ENCODE measurements at places on chromosomes 11 and 22.
A peak's percentile ranks its signal among the peaks of the same experiment; 100 is the strongest.

DNA sequence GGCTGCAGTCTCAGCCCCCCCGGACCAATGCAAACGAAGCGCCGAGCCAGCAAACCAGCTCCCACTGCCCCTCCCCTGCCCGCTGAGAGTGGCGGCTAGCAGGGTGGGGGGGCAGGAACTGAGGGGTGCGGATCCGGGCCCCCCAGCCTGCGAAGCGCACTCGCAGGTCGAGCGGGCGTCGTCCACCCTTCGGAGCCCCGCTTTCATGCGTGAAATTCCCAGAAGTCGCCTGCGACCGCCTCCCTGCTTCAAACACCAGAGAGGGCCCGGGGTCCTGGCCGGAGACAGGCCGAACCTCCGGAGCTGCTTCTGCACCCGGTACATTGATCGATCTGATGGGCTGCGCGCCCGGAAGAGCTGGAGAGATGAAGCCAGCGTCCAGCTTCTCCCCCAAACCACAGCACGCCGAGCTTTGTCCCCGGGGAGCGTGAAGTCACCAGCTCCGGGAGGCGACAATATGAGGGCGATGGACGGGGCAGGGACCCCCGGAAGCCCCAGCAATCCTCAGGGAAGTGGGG lies 646 bp upstream of the PATZ1 start:
- DNase-seq, result peak; percentile 64

- no peak for DNase-seq
Observed at GRCh38 chr11:21564095-21564494, 628.8 kb upstream of the ANO5 start.

- DNase-seq, result no peak
Observed at GRCh38 chr11:115123641-115124040, 380.6 kb downstream of the CADM1 start.

GRCh38 chr11:68683121-68683520 lies 1.2 kb upstream of the GAL start:
- no peak for DNase-seq

- no peak for DNase-seq
Observed at GRCh38 chr11:123313262-123313661, 116.8 kb upstream of the GRAMD1B start.

DNA sequence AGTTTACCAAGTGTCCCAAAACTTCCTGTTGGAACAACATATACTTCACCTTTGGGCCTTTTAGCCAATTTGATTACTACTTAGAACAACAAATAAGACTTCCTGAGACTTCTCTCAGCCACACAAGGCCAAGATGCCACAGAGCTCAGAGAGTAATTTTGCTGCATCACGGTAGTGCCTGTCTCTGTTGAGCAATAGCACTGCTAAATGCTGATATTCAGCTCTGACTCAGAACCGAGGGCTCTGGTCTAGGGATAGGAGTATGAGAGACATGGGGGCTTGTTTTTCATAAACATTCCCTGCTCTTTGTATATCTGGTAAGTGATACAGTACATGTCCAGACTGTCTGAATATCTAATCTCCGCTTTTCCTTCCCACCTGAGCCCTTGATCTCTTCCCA lies 260.4 kb upstream of the ARHGAP20 start:
- DNase-seq, result no peak

DNA sequence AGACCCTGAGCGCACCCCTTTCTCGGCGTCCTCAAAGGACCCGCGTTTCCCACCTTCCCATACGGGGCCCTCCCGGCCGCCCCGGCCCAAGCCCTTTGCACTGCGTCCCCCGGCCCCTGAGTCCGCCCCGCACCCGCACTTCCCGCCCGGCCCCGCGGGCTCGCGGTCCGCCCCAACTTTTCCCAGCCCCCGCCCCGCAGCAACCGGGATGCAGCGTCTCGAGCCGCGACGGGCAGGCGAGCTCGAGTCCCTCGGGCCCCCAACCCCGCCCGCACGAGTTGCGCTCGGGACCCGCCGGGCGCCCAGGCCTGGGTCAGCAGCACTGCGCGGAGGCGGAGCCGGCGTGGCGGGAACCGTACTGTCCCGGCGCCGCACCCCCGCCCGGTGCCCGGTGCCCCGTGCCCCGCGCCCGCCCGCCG lies 371 bp downstream of the SMCO4 start:
- DNase-seq, result no peak

GRCh38 chr11:12248330-12248729 lies 129.0 kb upstream of the PARVA start:
- DNase-seq, result no peak

- DNase-seq, result no peak
Observed at GRCh38 chr11:72257570-72257969, 13.6 kb upstream of the PHOX2A start.

GRCh38 chr11:85806876-85807275 lies 4.1 kb downstream of the SYTL2 start:
- DNase-seq, result no peak

- peak; percentile 35 for DNase-seq
Observed at GRCh38 chr11:121389651-121390050, 62.5 kb upstream of the SORL1 start.

GRCh38 chr11:1963864-1964263 lies 16.7 kb downstream of the MRPL23 start:
- no peak for DNase-seq

GRCh38 chr22:29765905-29766631 lies 739 bp downstream of the ZMAT5 start:
- DNase-seq, result no peak

DNA sequence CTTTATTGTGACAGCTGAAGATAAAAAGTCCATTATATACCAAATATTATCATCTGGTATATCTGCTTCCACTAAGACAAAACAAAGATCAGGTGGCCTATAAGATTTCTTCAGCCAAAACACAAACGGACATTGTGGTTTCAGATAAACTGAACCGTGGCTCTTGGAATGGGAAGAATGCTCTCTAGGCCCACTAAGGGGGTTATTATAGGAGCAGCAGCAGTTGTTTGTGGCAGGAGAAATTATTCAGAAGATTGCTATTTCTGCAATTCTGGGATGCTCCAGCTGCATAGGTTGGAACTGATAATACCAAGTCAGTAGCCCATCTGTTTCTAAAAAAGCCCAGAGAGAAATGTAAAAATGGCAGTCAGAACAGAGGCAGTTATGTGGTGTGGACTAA lies 145.3 kb downstream of the NCAM1 start:
- DNase-seq, result no peak

- DNase-seq, result no peak
Observed at GRCh38 chr22:26702906-26703830, 45.8 kb downstream of the MIAT start.

- DNase-seq, result no peak
Observed at GRCh38 chr22:27224485-27225374, 567.3 kb downstream of the MIAT start.

- DNase-seq, result no peak
Observed at GRCh38 chr11:132943357-132943705, 589.0 kb downstream of the OPCML start.

DNA sequence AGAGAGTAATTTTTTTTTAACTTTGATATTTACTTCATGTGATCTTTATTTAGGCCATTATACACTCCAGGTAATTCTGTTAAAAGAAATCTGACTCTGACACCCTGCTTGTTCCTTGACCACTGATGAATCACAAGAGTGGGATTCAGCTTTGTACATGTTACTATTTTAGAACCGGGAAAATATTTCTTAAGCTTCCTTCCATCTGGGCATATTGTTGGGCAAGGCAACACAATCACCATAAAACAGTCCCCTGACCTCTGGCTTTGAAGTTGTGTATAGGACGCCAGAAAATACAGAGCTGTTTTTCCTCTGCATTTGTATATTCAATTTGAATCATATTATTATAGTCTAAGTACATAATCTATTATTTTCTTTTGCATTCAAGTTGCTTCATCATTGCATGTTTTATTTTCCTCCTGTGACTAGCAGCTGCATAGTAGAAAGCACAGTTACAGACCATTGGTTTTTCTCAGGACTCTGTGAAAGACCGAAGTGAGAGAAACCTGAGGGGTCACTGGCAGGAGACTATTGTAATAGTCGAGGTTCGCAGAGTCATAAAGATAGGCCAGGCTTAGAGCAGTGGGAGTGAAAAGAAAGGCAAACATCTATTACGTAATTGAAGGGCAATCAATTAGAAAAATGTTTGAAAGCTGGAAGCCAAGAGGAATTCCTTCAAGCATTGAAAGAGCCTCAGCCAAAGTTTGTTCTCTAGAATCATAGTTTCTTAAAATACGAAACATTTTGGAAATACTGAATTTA lies 51.8 kb upstream of the SLC36A4 start:
- no peak for DNase-seq

GRCh38 chr11:35404388-35404775 lies 15.0 kb downstream of the SLC1A2 start:
- DNase-seq, result no peak

GRCh38 chr22:30649430-30650007 lies 13.9 kb downstream of the SLC35E4 start:
- DNase-seq, result no peak

GRCh38 chr11:12088531-12088930 lies 21.9 kb upstream of the MICAL2 start:
- no peak for DNase-seq

- DNase-seq, result no peak
Observed at GRCh38 chr11:98732947-98733346, 287.8 kb upstream of the CNTN5 start.

GRCh38 chr11:106998916-106999188 lies 19.4 kb downstream of the GUCY1A2 start:
- DNase-seq, result no peak

DNA sequence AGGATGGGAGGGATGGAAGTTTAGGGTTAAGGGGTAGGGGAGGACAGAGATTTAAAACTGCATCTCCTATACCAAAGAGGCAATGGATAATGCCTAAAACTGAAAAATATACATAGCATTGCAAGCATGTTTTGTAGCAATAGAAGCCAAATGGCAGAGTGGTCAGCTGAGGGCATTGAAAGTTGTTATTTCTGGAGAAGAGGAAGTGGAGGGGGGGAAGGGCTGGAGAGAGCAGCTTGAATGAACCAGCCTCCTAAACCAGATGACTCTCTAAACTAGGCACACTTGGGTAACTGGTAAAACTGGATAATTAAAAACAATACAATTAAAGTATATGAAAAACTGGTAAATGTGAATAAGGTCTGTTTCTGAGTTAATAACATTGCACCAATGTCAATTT lies 70.3 kb upstream of the TP53I11 start:
- DNase-seq, result no peak

DNA sequence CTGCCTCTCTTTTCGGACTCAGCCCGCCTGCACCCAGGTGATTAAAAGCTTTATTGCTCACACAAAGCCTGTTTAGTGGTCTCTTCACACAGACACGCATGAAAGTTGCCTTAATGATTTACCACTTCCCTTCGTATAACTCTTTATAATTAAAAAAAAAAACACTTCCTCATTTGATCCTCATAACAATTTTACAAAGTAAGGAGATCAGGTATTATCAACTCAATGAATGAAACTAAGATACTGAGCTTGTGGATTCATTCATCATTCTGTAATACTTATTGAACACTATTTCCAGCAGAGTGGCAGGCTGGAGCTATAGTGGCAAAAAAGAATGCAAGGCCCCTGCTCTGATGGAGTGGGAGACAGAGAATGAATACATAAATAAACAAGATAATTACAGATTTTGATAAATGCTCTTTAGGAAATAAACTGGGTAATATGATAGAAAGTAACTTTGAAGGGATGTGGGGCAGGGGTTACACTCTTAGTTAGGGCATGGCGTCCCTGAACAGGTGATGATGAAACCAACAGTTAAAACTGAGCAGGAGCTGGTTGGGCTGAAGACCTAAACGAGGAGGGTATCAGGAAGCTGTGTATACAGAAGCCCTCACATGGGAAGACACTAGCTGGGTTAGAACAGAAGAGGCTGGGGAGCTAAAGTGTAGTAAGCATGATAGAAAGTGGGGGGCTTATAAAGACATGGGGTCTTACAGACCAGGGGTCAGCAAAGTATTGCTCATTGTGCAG lies 5.4 kb upstream of the CRTAM start:
- DNase-seq, result no peak

DNA sequence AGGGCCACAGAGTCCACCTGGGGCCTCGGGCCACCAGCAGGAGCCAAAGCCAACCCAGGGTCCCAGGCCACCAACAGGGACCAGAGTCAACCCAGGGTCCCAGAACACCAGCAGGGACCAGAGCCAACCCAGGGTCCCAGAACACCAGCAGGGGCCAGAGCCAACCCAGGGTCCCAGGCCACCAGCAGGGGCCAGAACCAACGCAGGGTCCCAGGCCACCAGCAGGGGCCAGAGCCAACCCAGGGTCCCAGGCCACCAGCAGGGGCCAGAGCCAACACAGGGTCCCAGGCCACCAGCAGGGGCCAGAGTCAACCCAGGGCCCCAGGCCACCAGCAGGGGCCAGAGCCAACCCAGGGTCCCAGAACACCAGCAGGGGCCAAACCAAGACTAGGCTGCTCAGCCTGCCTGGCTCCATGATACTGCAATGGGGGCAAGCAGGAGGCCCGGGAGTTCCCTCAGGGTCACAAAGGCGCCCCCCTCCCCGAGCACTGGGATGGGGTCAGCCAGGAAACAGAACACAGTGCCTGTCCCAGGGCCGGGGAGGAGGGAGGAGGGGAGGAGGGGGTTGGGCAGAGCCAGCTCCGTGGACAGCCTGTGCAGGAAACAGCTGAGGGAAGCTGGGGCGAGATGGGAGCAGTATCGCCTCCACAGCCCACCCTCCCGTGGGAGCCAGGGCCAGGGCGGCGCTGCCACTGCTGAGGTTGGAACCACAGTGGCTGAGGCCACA lies 62.0 kb upstream of the PRR5 start:
- peak; percentile 17 for DNase-seq

DNA sequence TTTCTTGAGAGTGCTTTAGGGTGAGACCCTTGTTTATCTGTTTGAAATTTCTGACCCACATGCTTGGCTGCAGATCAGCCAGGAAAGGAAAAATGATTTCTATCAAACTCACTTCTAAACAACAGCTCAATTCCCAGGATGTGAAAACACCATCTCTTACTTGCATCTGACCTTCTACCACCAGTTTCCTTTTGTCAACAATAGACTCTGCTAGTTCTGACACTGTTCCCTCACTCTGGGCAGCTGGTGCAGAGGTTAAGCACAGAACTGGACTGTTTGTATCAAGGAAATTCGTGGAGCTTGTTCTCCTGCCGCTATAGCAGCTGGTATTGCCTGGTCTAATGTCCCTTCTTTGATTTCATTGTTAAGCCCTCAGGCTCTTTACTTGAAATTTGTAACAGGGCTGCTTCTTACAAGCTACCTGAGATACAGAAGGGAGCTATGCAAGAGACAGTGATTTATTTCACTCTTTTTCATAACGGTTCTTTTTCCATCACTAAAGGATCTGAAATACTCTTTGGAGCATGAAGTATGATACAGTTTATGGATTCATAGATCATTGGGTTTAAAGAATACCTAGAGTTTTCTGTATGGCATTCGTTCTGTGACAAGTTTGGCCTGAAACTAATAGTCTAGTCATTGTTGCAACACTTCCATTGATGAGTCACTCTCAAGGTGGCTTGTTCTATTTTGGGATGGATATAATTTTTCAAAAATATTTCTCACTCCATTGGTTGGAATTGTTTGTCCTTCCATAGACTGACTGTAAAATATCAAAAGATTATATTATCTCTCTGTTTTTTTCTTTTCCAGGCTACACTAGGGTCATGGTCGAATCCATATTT lies 178.2 kb upstream of the ZC3H12C start:
- no peak for DNase-seq

DNA sequence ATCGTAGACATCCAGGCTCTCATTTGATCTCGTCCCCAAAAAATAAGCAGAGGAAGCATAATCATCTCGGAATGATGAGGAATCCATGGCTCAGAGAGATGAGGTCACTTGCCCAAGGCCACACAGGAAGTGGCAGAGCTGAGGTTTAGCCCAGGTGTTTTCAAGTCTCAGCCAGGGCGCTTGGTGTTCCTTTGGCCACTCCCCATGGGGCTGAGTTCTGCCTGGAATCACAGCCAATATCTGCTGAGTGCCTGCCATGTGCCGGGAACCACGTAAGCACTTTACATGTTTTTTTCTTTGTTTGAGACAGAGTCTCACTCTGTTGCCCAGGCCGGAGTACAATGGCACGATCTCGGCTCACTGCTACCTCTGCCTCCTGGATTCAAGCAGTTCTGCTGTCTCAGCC lies 29.5 kb upstream of the MYH9 start:
- DNase-seq, result no peak

Data from hypothalamus (tissue), 51 donors.